ENCODE measurements at places on chromosomes 13 and 19.
A peak's percentile ranks its signal among the peaks of the same experiment; 100 is the strongest.

- no peak for DNase-seq
Observed at GRCh38 chr13:113837560-113838355, 26.1 kb downstream of the GAS6 start.

- DNase-seq = no peak
Observed at GRCh38 chr13:112744168-112745021, 54.6 kb downstream of the ATP11A start.

GRCh38 chr13:49890376-49890775, 45.8 kb downstream of the SPRYD7 start:
- DNase-seq = no peak

DNA sequence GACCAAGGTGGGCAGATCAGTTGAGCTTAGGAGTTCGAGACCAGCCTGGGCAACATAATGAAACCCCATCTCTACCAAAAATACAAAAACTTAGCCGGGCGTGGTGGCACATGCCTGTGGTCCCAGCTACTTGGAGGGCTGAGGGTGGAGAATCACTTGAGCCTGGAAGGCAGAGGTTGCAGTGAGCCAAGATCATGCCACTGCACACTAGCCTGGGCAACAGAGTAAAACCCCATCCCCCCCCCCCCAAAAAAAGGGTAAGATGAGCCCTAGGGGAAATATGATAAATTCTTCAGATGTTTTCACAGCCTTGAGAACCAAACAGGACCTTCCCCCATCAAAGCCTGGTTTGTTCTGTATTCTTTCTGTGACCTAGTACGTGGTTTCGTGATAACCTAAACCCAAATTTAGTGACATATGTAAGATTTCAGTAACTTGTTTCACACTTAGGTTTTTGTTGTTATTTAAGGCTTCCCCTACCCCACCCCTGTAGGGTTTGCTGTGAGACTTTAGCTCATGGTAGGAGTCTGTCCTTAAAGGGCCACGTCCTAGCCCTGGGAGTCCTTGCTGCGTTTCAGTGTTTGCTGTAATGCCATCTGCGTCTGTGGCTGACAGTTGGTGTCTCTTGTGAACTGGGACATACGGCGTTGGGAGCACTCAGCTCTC, 49.6 kb downstream of the MYO9B start:
- no peak for DNase-seq

DNA sequence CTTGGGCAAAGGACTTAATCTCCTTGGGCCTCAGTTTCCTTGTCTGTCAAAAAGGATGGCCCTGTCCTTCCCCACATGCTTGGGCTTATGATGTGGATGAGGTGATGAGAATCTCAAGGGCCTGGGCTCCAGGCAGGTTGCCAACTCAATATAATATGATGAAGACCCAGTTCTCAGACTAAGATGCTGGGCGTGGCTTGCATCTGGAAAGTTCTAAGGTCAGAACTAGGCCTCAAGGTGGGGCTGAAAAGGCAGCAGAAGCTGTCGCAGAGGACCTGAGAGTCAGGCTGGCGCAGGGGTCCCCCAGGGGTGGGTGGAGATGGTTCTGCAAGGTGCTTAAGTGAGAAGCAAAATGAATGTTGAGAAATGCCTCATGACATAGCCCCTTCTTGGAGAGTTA, 58.8 kb downstream of the RGCC start:
- DNase-seq = no peak

DNA sequence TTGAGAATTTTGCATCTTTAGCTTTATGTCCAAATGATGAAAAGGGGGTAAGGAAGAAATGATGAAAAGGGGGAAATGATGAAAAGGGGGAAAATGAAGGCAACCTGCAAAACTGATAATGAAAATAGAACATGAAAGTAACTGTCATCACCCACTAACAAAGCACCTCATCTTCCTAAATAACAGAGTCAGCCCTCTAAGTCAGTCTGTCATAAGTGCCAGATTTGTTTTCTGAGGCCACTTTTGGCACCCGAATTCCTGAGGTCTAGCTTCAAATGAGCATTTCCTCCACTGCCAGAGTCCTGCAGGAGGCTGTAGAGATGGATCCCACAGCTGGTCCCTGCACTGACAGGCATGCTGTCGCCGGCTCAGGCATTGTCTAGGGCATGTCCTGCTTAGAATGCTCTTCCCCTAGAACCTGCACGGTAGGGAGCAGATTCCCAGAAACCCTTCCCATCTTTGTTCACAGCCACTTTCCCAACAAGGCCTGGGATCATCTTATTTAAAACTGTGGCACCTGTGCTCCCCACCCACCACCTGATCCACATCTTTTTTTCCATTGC, 25.3 kb downstream of the RAP2A start:
- no peak for DNase-seq

GRCh38 chr13:79528356-79528755, 47.4 kb downstream of the NDFIP2 start:
- no peak for DNase-seq

- DNase-seq = no peak
Observed at GRCh38 chr19:13100841-13101589, 1.6 kb downstream of the LYL1 start.

DNA sequence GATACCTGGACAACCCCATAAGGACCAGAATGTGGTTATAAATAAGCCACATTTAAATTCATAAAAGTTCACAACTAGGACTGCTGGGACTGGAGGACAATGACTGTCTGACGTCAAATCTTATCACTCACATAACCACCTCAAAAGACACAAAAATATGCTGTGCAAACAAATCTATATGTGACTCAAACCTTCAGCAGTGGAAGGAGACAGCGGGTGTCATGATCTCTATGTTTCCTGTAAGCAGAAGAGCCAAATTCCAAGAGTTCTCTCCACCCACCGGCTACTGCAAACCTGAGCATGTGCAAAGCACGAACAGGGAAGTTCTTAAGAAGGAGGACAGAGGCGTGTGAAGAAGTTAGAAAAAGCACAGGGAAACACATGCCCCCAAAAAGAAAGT, 113.2 kb downstream of the MYCBP2 start:
- DNase-seq = no peak

DNA sequence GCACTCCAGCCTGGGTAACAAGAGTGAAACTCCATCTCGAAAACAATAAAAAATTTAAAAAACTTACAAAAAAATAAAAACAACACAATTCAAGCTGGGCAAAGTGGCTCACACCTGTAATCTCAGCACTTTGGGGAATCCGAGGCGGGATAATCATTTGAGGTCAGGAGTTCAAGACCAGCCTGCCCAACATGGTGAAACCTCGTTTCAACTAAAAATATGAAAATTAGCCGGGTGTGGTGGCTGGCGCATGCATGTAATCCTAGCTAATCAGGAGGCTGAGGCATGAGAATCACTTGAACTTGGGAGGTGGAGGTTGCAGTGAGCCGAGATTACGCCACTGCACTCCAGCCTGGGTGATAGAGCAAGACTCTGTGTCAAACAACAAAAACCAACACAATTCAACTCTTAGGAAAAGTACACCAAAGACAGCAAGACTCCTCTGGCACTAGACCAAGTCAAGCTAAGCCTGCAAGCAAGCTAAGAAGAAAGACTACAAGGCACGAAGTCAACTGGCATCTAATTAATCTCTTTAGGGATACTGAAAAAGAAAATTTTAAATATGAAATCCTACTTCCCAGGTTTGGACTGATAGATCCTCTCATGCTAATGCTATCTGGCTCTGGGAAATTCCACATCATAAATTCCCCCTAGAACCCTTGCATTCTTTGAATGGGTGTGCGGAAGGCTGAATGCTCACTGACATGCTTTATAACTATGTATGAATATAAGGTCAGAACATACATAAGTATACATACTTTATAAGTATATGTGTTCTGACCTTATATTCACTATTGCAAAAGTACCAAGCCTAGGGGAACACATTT, 7.9 kb downstream of the PBX4 start:
- no peak for DNase-seq

DNA sequence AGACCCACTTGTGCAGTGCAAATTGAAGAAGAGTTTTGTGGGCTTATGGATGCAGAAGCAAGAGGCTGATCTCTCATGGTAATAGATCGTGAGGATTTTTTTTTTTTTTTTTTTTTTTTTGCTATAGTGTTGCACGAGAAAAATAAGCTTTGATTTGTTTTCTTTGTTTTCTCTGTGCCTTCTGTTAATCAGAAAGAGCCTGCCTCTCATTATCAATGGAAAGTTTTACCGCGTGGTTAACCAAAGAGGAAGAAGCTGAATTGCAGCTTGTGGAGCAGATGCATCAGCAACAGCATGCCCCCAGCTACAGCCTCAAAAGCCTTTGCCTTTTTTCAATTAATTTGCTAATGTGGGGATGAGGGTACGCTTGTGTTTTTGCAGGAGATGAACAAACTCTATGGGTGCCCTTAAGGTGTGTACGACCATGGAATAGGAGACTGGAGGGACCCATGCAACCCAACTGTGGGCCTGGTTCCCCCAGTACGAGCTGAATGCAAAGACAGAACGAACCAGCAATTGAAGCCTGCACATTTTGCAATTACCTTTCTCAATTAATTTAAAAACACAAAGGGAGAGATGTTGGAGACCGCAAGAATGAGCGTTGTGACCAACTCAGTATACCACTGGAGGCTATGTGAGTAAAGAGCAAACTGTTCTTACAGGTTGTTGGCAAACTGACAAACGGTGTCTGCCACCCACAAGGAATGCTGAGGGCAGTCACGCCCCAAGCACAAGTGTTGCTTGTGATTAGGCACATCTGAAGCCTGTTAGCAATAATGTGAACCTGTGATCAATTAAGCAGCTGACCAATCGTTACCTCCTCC, 58.6 kb upstream of the SPRY2 start:
- no peak for DNase-seq

- no peak for DNase-seq
Observed at GRCh38 chr13:34681405-34681955, 260.6 kb upstream of the NBEA start.

DNA sequence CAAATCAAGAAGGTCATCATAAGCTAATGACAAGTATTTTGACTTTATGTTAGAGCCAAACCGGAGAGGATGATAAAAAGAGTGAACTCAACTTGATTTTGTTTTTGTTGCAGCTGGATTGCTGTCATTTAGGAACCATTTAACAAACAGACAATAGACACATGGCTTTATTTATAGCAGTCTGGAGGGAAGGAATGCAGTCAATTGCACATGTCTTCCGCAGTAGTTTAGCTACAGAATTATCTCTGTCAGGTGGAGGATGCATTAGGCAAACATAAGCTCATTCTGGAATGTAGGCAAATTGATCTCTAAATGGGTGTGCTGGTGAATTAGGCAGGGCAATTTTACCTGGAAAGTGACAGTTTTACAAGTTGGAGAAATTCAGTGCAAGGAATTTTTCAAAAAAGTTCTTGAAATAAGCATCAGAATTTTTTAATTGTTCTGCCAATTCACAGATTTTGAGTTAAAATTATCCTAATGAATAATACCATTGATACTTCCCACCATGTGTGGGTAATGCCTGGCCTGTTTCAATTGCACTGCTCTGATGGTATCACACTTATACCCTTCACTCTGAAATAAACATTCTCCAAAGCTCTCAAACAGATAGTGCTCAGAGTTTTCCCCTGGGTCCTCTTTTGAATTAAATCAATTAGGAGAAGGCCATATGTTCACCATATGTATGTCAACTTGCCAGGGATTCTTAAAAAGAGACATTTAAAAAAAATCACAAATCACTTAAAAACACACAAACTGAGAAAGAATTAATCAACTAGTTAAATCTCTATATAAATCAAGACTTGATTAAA, 318.3 kb downstream of the NDFIP2 start:
- no peak for DNase-seq

- no peak for DNase-seq
Observed at GRCh38 chr19:42693760-42694350, 46.4 kb downstream of the PSG3 start.

DNA sequence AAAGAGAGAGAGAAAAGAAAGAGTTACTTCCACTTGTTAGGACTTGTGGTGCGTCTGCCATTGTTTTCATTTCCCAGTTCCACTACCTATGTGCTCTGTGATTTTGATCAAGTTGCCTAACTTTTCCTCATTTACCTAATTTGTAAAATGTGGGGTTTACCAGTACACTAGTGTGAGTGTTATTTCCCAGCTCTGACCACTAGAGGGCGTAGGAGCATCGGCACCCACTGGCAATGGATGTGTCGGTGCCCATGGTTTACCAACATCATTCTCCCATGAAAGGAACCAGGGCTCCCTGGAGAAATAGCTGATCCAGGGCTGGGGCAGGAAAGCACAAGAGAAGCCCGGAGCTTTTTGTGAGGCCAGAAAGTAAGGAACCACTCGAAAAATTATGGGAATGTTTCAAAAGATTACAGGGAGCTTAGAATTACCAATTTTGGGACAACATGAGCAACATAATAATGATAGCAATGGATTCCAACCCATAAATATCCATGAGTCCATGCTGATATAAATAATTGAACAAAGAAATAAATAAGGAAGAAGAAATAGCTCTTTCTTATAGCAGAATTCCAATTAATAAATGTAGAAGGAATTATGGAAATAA, 15.1 kb upstream of the CEACAM4 start:
- DNase-seq = peak; percentile 44

DNA sequence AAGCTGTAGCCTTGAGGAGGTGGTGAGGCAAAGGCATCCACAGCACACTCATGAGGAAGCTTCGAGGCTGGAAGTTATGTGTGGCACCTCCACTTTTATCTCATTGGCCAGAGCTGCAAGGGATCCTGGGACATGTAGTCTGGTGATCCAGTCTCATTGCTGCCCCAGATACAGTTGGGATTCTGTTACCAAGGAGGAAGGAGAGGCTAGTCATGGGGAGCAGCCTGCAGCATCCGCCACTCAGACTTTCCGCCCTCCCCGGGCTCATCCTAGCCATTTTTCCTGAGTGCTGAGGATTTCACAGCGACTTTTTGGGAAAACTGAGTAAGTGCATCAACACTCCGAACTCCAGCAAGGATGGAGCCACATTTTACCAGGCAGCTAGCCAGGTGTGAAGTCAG, 74.4 kb downstream of the DPF1 start:
- no peak for DNase-seq

GRCh38 chr19:38289955-38290354, 14.1 kb upstream of the C19orf33 start:
- DNase-seq = no peak

DNA sequence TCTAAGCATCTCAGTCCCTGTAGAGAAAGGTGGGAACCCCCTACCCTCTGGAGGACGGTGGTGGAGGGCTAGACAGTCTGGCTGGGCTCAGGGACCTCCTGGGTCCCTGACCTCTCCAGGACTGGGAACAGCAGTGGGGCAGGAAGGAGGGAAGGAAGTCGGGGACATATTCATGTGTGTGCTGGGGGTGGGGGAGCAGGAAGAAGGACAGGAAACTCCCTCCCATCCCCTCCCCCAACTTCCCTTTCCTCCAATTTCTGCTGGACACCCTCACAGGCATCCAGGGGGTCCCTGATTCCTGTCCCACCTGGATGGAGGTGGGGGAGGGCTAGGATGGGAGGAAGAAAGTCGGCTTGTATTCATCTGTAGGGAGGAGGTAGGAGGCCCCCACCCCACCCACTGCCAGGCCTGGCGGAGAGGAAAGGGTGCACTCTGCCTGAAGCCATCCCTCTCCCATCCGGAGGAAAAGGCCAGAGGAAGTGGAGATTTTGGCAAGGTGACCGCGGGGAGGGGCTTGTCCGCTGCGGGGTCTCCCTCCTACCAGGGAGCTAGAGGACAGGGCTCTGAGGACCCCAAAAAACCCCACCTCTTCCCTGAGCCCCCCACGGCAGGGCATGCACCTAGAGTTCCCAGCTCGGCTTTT, 2.3 kb downstream of the NOVA2 start:
- DNase-seq = no peak

Data from stimulated activated CD4-positive, alpha-beta T cell treated with anti-CD3 and anti-CD28 coated beads, TNF-alpha, amount 100 ng/mL, for 24 hours (primary cell).